Breast epithelium (tissue), 4 donors: ENCODE measurements at places on chromosomes 1 and 21.

GRCh38 chr1:3745590-3746381 is 6.5 kb upstream of the CCDC27 start:
- H3K27me3 ChIP-seq = no peaks in the 10 kb centered on the region
- H3K36me3 ChIP-seq = peaks cover 8% of the 10 kb centered on the region
- no peak for DNase-seq
- H3K4me1 ChIP-seq = no peaks in the 10 kb centered on the region

DNA sequence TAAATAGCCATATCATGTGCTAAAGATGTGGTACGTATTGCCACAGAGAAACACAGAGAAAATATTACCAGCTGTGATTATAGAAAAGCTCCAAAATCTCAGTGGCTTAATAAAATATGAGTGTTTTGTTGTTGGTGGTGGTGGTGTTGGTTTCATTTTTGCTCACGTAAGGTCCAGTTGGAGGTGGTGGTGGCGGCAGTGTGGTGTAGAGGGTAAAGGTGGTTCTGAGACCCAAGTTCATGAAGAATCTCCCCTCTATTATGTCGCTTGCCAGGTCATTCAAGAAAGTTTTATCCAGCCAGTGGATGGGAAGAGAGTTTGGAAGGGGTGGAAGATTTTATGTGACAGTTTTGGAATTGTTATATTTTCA is 217.6 kb upstream of the SAMSN1 start:
- H3K27me3 ChIP-seq = no peaks in the 10 kb centered on the region
- H3K36me3 ChIP-seq = no peaks in the 10 kb centered on the region
- DNase-seq = no peak
- H3K4me3 ChIP-seq = no peak overlapping the region

- H3K36me3 ChIP-seq = no peaks in the 10 kb centered on the region
- H3K27ac ChIP-seq = peak overlapping the region; percentile 22
- no peaks in the 10 kb centered on the region for H3K4me1 ChIP-seq
- no peak for DNase-seq
- peak overlapping the region; percentile 74 for H3K4me3 ChIP-seq
These were observed 796 bp upstream of the TDRKH start for GRCh38 chr1:151790940-151791651.

- no peak overlapping the region for H3K4me3 ChIP-seq
- H3K36me3 ChIP-seq = no peaks in the 10 kb centered on the region
- H3K27me3 ChIP-seq = no peaks in the 10 kb centered on the region
- H3K4me1 ChIP-seq = no peaks in the 10 kb centered on the region
- no peak for DNase-seq
These were observed 463.4 kb downstream of the PTPRC start for GRCh38 chr1:199102239-199102638.

DNA sequence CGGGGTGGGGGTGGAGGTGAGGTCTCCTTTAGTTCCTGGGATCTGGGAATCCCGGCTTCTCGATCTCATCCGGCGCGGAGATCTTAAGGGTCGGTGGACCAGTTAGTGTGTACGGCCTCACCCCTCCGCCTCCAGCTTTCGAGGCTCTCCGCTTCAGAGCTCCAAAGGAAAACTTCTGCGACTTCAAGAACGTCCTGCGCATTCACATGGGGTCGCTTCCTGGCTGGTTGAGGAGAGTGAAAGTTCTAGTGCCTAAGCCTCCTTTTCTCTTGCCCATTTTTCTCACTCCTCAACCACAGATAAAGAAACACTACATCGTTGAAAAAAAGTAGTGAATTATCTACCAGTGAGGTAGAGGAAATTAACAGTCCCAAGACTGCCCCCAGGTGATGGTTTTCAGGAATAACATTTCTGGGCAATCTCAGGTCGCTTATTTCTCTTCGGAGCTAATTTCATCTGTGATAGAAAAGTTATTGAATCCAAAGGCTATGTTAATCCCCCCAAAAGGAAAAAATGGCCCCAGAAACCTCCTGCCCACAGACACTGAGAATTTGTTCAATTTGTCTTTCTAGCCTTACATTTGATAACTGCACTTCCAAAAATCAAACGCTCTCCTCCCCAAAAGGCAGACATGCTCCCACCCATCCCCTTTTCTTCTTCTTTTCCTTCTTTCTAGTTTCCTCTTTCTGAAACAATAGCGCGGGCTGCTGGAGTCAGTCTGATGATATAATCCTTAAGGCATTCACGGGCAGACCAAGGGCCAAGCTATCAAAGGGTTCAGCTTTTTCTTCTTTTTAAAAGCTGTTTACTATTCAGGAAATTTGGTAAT is 20.6 kb upstream of the TBX15 start:
- DNase-seq = no peak
- H3K27ac ChIP-seq = peak overlapping the region; percentile 69
- peak overlapping the region; percentile 14 for H3K4me3 ChIP-seq
- no peaks in the 10 kb centered on the region for H3K36me3 ChIP-seq
- H3K4me1 ChIP-seq = peaks cover 4% of the 10 kb centered on the region
- H3K27me3 ChIP-seq = peaks cover 3% of the 10 kb centered on the region

- no peaks in the 10 kb centered on the region for H3K27me3 ChIP-seq
- H3K36me3 ChIP-seq = no peaks in the 10 kb centered on the region
- DNase-seq = no peak
- no peaks in the 10 kb centered on the region for H3K4me1 ChIP-seq
- H3K27ac ChIP-seq = no peak overlapping the region
These were observed 92.0 kb downstream of the ETS2 start for GRCh38 chr21:38897532-38898421.

- no peaks in the 10 kb centered on the region for H3K27me3 ChIP-seq
- H3K27ac ChIP-seq = peak overlapping the region; percentile 94
- peak overlapping the region; percentile 33 for H3K4me3 ChIP-seq
- DNase-seq = no peak
- H3K4me1 ChIP-seq = peaks cover 4% of the 10 kb centered on the region
These were observed 262.1 kb upstream of the SGIP1 start for GRCh38 chr1:66271904-66272254.

GRCh38 chr1:22889213-22889827 is 83.3 kb downstream of the LACTBL1 start:
- H3K4me1 ChIP-seq = no peaks in the 10 kb centered on the region
- H3K36me3 ChIP-seq = no peaks in the 10 kb centered on the region
- DNase-seq = no peak
- H3K27me3 ChIP-seq = no peaks in the 10 kb centered on the region
- no peak overlapping the region for H3K4me3 ChIP-seq
